ENCODE measurements at places on chromosomes 16 and 17.

DNA sequence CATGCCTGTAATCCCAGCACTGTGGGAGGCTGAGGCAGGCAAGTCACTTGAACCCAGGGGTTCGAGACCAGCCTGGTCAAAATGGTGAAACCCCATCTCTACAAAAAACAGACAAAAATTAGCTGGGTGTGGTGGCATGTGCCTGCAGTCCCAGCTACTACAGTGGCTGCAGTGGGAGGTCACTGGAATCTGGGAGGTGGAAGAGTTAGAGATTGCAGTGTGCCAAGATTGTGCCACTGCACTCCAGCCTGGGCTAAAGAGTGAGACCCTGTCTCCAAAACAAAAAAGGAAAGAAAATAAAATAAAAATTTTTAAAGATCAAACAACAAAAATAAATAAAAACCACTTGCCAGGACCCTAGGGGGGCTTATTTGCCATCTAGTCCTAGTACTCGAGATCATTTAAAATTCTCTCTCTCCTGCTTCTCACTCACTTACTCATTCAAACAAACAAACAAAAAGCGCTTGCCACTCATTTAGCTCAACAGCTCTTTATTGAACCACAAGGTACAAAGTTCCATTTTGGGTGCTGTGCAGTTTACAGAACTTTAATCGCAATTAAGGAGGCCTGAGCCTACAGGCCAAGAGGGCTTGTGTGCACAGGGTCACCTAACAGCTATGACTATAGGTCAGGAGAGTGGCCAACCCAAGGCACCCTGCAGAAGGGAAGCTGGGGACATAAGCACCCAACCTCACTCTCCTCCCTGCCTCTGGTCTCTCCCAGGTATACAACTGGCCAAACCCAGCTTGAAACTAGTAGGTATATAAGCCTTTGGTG is 4.4 kb downstream of the CHD9NB start:
- DNase-seq, result no peak

GRCh38 chr17:51933647-51934046 is 224.9 kb downstream of the CA10 start:
- no peak for DNase-seq

- DNase-seq, result no peak
Measured at GRCh38 chr16:1355591-1355990, 3.9 kb downstream of the GNPTG start.

- DNase-seq, result no peak
Measured at GRCh38 chr17:64377769-64378282, 12.8 kb downstream of the PECAM1 start.

DNA sequence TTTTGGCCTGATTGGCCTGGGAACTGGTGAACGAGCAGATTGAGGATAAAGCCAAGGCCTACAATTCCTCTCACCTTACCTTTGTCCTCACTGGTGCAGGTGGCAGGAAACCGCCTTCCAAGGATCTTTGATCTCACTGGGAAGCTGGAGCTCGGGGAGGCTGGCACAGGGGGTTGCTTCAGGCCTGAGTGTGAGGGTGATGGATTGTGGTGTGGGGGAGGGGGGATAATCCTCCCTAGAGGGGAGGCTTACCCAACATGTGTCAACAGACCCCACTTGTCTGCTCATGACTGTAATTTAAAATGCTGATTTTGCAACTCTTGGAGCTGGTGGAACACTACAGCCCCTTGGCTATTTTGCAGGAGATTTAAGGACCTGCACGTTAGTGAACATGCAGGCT is 4.5 kb upstream of the RMI2 start:
- no peak for DNase-seq

Measured in lower leg skin (tissue), 4 donors.